ENCODE measurements at places on chromosomes 6 and 20.

DNA sequence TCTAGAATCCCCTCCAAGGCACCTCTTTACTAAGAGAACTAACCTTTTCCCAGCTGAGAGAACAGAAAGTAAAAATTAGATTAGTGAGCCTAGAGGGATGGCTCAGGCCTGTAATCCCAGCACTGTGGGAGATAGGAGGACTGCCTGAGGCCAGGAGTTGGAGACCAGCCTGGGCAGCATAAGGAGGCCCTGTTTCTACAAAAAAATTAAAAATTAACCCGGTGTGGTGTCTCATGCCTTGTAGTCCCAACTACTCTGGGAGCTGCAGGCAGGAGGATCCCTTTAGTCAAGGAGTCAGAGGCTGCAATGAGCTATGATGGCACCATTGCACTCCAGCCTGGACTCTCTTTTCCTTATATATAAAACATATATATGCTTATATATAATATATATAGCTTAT, 5.5 kb upstream of the OOEP start:
- DNase-seq, result no peak

- no peak for DNase-seq
These were observed 4.6 kb downstream of the MAP3K4 start for GRCh38 chr6:160996131-160996601.

DNA sequence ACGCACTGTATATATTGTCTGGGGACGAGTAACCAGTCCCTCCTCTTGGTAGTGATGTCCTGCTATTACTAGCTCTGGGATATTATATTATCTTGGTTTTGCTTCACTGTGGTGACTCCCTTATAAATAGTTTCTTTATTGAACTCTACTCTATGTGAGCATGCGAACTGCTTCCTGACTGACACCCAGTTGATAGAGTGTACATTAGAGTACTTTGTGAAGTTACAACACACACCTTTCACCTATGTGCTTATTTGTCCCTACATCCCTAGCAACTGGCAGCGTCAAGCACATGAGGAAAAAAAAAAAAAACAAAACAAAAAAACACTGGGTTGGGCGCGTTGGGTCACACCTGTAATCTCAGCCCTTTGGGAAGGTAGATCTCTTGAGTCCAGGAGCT, 67.3 kb upstream of the TENT5A start:
- no peak for DNase-seq

DNA sequence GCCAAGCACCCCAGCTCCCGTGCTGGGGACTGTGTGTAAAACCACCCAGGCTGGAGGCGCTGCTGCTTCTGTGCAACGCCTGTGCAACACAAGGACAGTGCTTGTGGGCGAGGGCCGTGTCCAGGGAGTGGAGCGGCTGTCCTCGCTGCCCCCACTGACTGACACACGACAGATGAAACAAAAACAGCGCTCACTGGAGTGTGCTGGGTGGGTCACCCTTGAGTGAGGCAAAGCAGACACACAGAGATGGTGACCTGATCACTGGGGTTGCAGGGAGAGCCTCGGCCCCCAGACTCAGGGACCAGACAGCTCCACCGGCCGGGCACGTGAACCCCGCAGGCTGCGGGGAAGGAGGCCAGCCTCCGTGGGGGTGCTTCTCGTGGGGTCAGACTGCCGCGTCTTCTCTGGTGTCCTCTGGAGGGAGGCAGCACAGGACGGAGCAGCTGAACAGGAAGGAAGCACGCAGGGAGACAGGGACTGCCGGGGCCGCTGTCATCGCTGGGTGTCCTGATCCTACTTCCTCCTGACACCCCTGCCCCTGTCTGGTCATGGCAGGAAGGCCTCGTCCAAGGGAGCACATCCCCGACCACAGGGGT, 75.9 kb upstream of the CST7 start:
- DNase-seq, result no peak

- no peak for DNase-seq
These were observed 553.7 kb downstream of the COL12A1 start for GRCh38 chr6:74651948-74652842.

GRCh38 chr6:30687659-30688431, 1.4 kb upstream of the PPP1R18 start:
- no peak for DNase-seq

- no peak for DNase-seq
These were observed 510 bp downstream of the NDRG3 start for GRCh38 chr20:36745234-36745926.

DNA sequence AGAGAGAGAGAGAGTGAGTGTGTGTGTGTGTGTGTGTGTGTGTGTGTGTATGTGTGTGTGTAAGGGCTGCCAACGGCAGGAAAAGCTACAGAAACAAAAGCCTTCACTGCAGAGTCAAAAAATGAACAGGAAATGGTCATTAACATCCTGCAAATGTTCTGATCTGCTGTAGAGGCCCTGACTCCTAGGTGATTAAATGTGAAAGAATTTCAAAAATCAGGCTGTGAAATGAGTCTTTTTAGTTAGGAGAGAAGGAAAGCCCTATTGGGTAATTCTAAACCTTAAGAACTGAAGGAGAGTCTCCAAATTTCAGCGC, 166.5 kb upstream of the MYLIP start:
- DNase-seq, result no peak

GRCh38 chr6:91716361-91716760, 1129.5 kb upstream of the MAP3K7 start:
- DNase-seq, result no peak

GRCh38 chr20:62818592-62819493, 2.0 kb downstream of the COL9A3 start:
- no peak for DNase-seq

GRCh38 chr20:46811224-46812084, 83.2 kb upstream of the EYA2 start:
- DNase-seq, result no peak

DNA sequence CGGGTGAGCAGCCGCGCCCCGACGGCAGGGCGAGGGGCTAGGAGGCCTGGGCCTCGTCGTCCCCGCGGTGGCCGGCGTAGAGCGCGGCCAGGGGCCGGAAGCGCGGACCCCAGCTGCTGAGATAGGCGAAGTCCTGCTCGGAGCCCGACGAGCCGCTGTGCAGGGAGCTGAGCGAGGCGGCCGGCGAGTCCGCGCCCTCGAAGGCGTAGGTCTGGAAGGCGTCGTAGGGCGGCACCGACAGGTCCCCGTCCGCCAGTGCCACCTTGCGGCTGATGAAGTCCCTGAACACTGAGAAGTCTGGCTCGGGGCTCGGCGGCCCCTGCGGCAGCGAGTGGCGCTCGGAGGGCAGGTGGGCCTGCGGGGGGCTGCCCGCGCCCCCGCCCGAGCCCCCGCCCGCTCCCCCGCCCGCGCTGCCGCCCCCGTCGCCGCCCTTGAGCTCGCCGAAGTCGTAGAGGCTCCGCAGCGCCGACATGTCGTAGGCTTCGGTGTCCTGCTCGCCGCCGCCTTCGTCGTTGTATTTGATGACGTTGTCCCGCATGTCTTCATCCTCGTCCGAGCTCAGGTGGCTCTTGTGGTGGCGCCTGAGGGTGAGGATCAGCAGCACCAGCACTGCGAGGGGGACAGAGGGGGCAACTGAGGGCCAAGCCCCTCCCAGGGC, 56.5 kb downstream of the CD40 start:
- peak; percentile 68 for DNase-seq

DNA sequence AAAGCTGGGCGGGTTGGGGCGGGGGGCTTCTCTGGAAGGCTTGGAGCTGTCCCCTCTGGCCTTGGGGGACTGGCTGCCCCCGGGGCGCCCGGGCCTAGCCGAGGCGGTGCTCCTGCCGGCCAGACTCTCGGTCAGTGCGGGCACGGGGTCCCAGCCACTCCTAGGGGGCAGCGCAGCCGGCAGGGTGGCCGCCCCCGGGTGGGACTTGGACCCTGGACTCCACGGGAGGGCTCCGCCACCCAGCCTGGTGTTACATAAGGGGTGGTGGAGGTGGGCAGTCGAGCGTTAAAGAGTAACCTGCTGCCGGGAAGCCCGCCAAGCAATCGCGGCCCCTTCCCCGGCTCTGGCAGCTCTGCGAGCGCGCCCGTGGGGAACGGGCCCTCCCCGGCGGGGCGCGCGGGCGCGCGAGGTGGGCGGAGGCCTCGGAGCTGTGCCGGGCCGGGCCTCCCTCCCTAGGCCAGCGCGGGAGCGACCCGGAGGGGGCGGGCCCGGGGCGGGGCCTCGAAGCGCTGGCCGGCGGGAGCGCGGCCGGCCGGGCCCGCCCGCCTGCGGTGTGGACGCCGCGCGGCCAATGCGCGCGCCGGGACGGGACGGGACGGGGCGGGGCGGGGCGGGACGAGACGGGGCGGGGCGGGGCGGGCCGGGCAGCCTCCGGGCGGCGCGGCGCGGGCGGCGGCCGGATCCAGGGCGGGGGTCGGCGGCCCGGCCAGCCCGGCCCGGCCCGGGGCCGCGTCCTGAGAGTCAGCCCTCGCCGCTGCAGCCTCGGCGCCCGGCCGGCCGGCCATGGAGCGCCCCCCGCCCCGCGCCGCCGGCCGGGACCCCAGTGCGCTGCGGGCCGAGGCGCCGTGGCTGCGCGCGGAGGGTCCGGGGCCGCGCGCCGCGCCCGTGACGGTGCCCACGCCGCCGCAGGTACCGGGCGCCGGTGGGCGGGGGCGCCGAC, at the start of gene SLC2A4RG:
Gene SLC2A4RG (plus strand): TSS at position 647 of the 940 bp plus-strand sequence. CDS start 137 bp downstream, at position 784.
- peak; percentile 79 for DNase-seq

- no peak for DNase-seq
These were observed 528.9 kb downstream of the MAFB start for GRCh38 chr20:40160097-40160550.

- DNase-seq, result no peak
These were observed 1830.0 kb upstream of the DEFB115 start for GRCh38 chr20:29427201-29428060.

GRCh38 chr20:57257701-57258453, 8.6 kb downstream of the BMP7 start:
- DNase-seq, result no peak

DNA sequence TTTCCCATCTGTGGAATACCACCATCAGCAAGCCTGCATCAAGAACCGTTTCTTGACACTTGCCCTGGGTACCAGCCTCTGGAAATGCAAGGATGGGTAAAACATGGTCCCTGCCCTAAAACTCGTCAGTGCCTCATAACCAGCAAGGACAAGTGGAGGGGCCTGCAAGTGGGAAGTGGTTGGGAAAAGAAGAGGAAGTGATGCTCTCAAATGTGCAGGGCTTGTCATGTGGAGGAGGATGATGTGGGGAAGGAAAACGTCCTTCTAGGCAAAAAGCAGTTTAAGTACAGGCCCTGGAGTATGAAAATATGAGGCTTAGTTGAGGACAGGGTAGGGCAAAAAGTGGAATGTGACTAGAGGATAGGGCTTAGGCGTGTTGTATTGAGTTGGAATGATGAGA, 19.0 kb downstream of the RREB1 start:
- DNase-seq, result no peak

- DNase-seq, result no peak
These were observed 13.8 kb downstream of the ITPR3 start for GRCh38 chr6:33634946-33635345.

DNA sequence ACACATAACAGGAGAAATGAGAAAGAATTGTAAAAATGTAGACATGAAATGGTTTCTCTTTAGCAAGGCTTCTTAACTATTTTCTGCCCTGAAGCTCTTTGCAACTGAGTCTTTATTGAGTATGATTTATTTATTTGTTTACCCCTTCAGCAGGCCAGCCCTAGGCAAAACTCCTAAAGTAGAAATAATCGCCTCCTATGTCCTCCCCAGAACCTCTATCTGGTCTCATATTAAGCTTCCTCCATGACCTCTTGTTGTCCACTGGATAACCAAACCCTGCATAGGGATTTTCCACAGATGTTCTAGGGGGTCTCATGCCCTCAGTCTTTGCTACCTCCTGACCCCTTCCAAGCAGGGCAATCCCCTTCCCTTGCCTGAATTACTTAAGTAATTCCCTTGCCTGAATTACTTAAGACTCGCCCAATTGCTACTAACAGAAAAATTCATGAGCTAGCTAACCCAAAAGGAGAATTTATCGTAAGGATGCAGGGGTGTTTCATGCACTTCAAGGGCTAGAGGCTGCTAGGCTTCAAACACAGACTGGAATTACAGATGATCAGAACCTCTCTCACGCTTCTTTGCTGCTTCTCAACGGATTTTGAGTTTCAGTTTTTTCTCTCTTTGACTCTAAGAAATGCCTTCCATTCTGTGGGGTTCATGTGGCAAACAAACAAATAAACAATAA, 425.9 kb upstream of the RNF217 start:
- no peak for DNase-seq

- no peak for DNase-seq
These were observed 137.4 kb upstream of the HDAC2 start for GRCh38 chr6:114108119-114109002.

- no peak for DNase-seq
These were observed 110.3 kb downstream of the TOX2 start for GRCh38 chr20:44024820-44025580.

- no peak for DNase-seq
These were observed 35.9 kb upstream of the LTV1 start for GRCh38 chr6:143807103-143807772.

DNA sequence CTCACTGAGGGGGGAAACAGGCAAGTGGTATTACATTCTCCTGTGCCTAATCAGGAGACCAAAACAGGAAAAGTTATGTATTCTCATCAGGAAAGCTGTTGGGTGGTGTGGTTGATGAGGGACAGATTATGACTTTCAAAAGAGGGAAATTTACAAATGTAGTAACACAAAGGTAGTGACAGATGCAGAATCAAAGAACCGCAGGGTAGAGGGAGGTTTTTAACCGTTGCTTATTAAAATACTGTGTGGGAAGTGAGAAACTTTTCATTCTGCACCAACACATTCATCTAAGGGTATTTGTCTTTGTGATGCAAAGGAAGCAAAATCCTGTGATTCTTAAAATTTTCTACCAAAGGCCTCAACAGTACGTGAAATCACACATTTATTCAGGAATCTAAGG, 288.2 kb upstream of the MAN1A1 start:
- no peak for DNase-seq

DNA sequence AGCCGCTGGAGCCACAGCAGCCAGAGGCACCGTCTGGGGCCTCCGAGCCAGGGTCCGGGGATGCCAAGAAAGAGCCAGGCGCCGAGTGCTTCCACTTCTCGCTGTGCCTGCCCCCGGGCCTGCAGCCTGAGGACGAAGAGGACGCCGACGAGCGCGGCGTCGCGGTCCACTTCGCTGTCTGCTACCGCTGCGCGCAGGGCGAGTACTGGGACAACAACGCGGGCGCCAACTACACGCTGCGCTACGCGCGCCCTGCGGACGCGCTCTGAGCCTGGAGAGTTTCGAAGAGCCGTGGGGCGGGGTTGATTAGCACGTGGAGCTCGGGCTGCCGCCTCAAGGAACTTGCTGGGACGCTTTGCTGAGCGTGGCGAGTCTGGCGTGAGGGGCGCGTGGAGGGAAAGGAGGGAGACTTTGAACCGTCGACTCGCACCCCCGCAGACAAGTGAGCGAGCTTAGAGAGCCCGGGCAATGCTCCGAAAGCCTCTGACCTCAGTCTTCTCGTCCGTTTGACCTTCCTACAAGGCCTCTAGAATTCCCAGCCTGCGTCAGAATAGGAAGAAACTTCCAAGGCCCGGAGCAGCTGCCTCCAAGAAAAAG, 1.3 kb downstream of the PPP1R3G start:
- no peak for DNase-seq

GRCh38 chr20:1894951-1895673, at the start of gene SIRPA:
SIRPA (plus strand) TSS chr20:1895407; CDS start chr20:1895448, 41 bp downstream.
- DNase-seq, result no peak

DNA sequence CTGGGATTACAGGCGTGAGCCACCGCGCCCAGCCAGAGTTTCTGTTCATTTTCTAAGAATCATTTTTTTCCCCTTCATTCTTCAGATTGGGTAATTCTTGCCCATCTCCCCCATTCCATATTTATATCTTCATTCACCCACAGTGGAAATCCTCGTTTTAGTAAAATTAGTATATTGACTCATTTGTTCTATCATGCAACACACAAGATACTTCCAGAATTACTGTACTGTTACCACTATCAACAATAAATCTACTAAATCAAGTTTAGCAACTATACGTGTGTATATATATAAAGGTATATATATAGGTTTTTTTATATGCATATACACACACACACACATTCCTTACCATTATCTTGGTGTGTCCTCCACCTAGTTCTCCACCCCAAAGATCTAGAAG, 41.2 kb upstream of the KCNG1 start:
- DNase-seq, result no peak

Data from CD8-positive, alpha-beta memory T cell (primary cell).